A549 treated with RU486 at 1 μM for 4 hours (cell line): ENCODE measurements at places on chromosomes 5 and 9. TPM values are rescaled to one million over a fixed set of nuclear protein-coding genes. Genes with fewer than 3 reads are reported as not detected.

ARHGEF37 gene
- total RNA-seq = 0.65 to 0.84 TPM (median 0.83 TPM) in 5 replicates

ABCA2 gene
- 18.6 to 29.0 TPM (median 26.5 TPM) in 5 replicates for total RNA-seq

GTF3C5 gene
- total RNA-seq = 57.2 to 74.7 TPM (median 68.8 TPM) in 5 replicates

PNPLA7 gene
- total RNA-seq = 0.54 to 0.85 TPM (median 0.83 TPM) in 5 replicates

PCDHGA3 gene
- total RNA-seq = 0.03 TPM in 1 of 5 replicates, not detected in the others

ZBTB34 gene
- 2.3 to 3.9 TPM (median 3.8 TPM) in 5 replicates for total RNA-seq

TLX3 gene
- not detected in 5 replicates for total RNA-seq

FAM221B gene
- not detected in 5 replicates for total RNA-seq

BSPRY gene
- 0.03 to 0.22 TPM (median 0.06 TPM) in 4 of 5 replicates, not detected in the other for total RNA-seq

SLC36A1 gene
- total RNA-seq = 8.5 to 10.7 TPM (median 9.9 TPM) in 5 replicates

DRD1 gene
- total RNA-seq = 0.37 to 1.0 TPM (median 0.64 TPM) in 5 replicates

TMC1 gene
- 0.20 to 0.45 TPM in 2 of 5 replicates, not detected in the others for total RNA-seq
